Jurkat, Clone E6-1 (cell line): ENCODE measurements at places on chromosomes 4 and X.

DNA sequence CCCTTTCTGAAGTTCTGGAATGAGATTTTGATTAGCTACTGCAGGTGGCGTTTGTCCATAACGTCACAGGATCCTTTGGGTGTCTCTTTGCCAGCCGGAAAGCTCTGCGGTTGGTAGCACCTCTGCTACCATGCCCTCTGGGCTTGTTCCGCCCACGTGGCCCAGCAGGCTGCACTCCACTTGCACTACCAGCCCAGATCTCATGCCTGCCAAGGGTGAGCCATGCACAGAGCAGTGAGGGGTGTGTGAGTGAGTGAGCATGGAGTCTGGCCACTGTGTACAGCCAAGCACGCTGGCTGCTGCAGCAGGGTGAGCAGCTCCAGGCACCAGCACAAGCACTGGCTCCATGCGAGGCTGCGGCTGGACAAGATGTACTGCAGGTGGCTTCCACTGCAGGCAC is 6.6 kb upstream of the HNRNPD start:
- DNase-seq: no peak

DNA sequence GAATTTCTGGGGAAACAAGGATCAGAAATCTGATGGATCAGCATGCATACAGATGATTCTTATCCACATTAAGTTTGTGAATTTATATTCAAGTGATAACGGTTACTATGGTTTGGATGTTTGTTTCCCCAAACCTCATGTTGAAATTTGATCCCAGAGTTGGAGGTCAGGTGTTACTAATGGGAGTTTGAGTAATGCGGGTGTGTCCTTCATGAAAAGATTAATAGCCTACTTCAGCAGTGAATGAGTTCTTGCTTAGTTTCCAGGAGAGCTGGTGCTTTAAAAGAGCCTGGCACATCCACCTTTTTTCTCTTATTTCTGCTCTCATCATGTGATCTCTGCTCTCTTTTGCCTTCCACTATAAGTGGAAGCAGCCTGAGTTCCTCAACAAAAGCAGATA is 712.4 kb downstream of the IL1RAPL1 start:
- no peak for DNase-seq

DNA sequence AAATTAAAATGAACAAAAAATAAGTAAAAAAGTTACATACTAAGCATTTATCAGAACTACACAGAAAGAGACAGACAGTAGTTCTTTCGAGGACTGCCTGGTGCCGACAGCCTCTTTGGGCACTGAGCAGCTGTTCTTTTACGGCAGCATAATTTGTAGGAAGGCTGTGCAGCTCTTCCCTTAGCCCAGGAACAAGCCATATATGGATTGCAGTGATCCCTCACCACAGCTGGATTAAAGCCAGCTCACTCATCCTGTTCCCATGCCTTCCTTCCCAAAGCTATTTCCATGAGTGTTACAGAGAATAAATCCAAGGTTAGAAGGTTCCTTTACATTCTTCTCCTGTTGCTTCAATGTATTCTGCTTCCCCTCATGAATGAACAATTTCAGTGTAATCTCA is 71.7 kb downstream of the DDX60L start:
- DNase-seq: no peak

- no peak for DNase-seq
Measured at GRCh38 chr4:183601381-183601780, 57.6 kb downstream of the RWDD4 start.

GRCh38 chrX:68914479-68914946 is 85.7 kb downstream of the EFNB1 start:
- no peak for DNase-seq
